ENCODE measurements at places on chromosomes 2 and 18.

DNA sequence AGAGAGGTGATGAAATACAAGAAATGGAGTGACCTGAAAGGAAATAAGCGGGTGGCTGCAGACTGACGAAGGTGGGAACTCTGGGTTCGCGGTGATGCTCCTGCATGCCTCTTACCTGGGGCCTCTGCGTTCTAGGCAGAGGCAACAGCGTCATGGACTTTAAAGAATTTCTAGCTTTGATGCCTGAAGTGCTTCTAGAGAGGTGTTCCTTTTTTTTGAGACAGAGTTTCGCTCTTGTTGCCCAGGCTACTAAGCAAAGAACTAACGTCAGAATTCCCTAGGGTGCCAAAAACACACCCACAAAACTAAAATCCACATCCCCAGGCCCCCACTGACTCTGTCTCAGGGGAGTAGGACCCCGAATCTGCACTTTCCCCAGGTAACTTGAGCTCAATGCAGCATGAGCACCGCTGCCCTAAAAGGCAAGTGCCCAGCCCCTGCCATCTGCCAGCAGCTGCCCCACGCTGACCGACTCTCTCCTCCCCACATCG is 110.5 kb upstream of the ID2 start:
- DNase-seq, result no peak

GRCh38 chr2:127220102-127220767 is at the start of gene CYP27C1:
Gene CYP27C1, minus strand, starts transcription at chr2:127220299. Its CDS starts 29 bp downstream, at chr2:127220270.
- DNase-seq, result no peak

GRCh38 chr2:218959141-218959731 is at the start of gene CDK5R2:
Gene CDK5R2, plus strand, starts transcription at chr2:218959666. Its CDS starts 155 bp downstream, at chr2:218959821.
- peak; percentile 75 for DNase-seq

DNA sequence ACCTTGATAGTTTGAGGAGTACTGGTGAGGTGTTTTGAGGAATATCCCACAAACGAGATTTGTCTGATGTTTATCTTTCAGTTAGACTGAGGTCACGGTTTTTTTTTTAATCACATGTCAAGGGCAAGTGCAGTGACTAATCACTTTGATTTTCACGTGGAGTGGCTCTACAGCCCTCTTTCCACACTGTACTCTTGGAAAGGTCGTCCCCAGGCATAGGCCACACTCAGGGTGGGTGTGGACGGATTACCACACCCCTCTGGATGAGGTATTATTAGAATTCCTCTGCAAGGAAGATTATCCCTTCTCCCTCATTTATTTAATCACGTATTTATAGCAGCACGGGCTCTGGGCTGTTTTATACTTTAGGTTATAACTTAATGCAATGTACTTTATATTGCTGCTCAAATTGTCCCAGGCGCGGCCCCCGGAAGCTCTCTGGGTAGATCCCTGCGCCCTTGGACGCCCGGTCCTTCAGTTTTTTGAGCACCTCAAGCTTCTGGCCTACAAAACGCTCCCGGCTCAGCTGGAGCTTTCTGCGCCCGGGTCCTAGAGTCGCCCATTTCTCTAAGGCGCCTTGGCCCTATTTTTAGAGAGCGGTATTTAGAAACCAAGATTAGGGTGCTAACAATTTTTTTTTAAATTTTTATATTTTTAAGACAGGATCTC is 515 bp upstream of the PLEKHB2 start:
- no peak for DNase-seq

- no peak for DNase-seq
Observed at GRCh38 chr2:63784461-63784860, 57.2 kb upstream of the UGP2 start.

GRCh38 chr2:85468096-85468703 is 49.7 kb downstream of the SH2D6 start:
- no peak for DNase-seq

GRCh38 chr18:57696271-57696670 is 74.6 kb upstream of the NARS1 start:
- no peak for DNase-seq

- peak; percentile 7 for DNase-seq
Observed at GRCh38 chr18:53698907-53699306, 525.6 kb downstream of the MBD2 start.

- DNase-seq, result no peak
Observed at GRCh38 chr18:46754188-46754587, 2.7 kb downstream of the ST8SIA5 start.

DNA sequence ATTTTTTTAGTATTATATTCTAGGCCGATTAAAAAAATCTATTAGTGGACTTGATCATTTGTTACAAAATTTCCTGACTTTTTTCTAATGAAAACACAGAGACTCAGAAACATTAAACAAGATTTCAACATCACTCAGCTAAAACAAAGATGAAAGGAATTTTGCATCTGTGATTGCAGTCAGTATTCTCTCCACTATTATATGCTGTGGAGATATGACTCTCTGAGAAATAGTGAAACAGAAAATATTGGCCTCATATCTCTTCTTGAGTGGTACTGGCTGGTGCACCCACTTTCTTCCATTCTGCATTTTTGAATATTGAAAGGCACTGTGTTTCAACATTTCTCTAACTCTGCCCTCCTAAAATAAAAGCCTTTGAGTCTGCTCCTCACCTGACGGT is 914.2 kb downstream of the TSN start:
- no peak for DNase-seq

GRCh38 chr2:122363885-122364284 is 608.4 kb downstream of the TSN start:
- no peak for DNase-seq

- DNase-seq, result no peak
Observed at GRCh38 chr2:238461491-238461890, 34.8 kb downstream of the ASB1 start.

GRCh38 chr2:200479692-200480265 is 30.1 kb downstream of the KCTD18 start:
- no peak for DNase-seq

DNA sequence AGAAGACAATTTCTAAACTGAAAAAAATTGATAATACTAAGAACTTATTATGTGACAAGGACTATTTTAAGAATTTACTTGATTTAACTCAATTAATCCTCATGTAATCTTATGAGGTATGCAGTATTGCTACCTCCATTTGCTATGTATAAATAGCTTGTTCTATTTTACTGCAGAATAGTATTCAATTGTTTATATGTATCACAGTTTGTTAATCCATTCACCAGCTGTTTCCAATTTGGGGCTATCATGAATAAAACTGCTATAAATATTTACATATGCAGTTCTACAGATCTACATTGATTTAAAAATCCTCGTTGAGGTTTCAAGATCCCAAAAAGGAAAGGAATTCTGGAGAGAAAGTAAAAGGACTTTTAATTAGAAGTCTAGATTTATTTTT is 54.8 kb upstream of the DOCK10 start:
- no peak for DNase-seq

DNA sequence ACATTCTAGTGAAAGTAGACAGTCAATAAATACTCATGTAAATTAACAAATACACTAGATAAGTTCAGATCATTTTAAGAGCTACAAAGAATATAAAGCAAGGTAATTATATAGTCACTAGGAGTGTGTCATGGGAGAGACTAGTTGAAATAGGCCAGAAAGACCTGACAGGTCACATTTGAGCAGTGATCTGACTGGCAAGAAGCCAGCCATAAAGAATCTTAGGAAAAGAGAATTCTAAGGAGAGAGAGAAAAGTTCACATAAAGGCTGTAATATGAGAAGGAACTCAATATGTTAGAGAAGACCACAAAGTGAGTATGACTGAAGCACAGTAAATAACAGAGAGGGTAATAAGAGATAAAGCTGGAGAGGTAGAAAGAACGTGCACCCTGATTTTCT is 31.2 kb downstream of the VSNL1 start:
- no peak for DNase-seq

GRCh38 chr2:191415101-191415500 is 169.9 kb downstream of the MYO1B start:
- DNase-seq, result no peak

GRCh38 chr18:3451183-3451988 is 1.4 kb downstream of the TGIF1 start:
- DNase-seq, result peak; percentile 92

- no peak for DNase-seq
Observed at GRCh38 chr2:36134281-36134680, 221.3 kb upstream of the CRIM1 start.

- DNase-seq, result no peak
Observed at GRCh38 chr2:29323301-29323700, 208.1 kb downstream of the CLIP4 start.

DNA sequence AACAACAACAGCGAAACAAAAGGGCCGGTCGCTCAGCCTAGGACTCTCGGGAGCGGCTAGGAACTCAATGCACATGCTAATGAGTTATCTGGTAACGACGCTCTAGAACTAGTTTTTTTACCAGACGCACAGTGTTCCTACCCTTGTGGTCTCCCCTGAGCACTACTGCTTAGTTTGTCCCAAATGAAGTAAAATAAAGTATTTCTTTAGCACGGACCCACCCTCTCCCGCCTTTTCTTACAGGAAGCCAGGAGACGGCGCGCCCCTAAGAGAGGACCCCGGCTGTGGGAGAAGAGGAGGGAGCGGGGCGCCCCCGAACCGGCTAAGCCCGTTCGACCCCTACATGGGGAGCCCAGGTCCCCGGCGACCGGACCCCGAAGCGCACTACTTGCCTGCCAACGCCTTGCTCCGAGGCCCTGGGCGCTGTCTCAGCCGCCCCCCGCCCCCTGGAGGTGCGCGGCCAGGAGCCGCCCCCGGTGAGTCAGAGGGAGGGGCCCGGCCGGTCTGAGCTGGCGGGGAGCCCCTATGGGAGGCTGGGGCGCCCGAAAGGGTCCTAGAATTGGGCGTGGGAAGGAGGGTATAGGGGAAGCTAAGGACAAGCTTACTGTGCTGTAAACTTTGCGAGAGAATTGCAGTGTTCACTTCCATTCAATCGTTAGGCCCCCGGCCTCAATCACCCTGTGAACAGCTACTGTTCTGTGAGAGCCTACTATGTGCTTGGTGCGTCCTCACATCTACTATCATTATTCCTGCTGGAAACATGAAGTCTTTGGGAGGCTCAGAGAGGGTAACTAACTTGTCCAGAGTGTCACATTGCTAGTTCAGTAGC is 3.6 kb upstream of the CAPG start:
- no peak for DNase-seq

- no peak for DNase-seq
Observed at GRCh38 chr2:205218056-205218455, 464.2 kb upstream of the NRP2 start.

DNA sequence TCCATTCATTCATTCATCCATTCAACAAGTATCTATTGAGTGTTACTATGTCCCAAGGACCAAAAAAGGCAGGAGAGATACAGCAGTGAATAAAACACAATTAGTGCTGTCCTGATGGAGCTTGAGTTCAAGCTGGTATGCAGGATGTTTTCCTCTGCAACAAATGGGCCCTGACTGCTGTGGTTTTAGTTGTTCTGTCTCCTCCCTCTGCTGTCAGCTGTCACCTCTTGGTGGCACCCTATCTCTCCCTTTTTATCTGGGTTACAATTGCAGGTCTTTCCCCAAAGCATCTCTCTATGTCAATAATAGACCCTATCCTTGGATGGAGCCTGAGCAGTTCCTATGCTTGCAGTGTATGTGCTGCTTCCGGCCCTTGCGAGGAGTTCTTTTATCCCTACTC is 304.8 kb downstream of the PDE11A start:
- DNase-seq, result no peak

GRCh38 chr18:80252136-80252535 is 4.8 kb upstream of the PARD6G start:
- no peak for DNase-seq

DNA sequence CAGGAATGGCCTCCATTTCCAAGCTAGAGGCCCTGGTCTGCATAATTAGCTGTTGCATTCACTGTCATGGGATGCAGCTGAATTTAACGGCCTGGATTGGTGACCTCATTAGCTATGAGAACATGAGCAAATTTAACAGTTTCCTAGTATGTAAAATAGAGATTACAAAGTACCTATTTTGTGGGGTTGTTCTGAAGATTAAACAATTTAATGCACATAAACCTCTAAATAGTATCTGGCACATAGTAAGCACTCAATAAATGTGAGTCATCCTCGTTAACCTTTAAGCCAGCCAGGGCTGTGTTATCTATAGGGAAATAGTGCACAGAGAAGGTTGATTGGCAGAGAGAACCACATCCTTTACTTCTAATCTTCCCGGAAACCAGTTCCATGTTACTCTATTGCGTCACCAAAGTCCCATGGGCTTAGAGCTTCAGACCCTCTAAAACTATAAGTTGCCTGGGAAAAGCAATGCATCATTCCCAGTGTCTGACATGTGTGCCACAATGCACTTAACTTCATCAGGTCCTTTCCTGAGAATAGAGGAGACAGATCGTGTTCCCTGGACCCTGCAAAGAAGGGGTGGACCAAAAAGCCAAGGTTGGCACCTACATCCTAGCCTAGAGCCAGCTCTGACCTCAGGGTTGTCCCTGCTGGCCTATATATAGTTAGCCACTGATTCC is 196.5 kb downstream of the LNPK start:
- DNase-seq, result no peak

DNA sequence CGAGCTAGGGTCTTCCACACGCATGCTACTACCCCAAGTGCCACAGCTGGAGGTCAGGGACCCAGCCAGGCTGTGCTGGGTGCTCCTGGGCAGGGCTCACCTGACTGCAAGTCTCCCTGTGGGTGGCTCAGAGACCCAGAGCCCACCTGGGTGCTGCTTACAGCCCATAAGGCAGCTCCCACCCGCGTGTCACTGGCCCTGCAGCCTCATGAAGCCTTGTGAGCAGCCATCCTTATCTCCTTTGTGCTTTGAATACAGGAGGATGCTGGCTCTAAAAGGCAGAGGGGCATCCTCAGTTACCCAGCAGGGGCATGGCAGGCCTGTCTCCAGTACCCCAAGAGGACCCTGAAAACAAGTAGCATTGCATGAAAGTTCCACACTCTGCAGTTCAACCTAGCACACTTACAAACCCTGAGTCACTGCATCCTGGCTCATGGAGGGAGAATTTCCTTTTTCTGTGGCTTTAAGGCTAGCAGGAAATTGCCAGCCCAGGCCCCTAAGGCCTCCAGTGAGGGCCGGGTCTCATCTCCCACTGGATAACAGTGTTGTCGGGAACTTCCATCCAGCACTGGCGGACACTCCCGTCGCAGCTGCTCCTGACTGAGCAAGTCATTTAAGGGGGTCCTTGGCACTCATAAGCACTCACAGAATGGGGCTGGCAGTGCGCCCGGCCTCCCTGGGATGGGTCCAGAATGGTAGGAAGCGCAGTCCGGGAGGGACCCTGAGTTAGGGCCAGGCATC is 137.1 kb downstream of the RPIA start:
- DNase-seq, result no peak

DNA sequence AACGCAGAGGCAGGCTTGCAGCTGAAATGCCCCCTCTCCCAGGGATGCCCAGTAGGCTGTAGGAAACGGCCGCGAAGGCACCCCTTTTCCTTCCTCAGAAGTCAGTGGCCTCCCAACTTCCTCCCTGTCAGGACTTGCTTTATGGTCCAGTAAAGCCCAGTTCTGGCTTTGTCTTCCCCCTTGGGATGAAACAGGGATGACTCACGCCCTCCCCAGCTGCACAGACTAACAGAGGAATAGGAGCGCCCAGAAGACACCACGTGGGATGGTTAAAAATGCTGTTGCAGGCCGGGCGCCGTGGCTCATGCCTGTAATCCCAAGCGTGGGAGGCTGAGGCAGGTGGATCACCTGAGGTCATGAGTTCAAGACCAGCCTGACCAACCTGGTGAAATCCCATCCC is 6.9 kb downstream of the CREG2 start:
- DNase-seq, result no peak

- no peak for DNase-seq
Observed at GRCh38 chr2:83388804-83389203, 1070.3 kb downstream of the SUCLG1 start.

- no peak for DNase-seq
Observed at GRCh38 chr18:48851599-48851960, 99.2 kb downstream of the SMAD7 start.

All from right renal pelvis (tissue), 4 donors.